Cortex of kidney (tissue), 1 donor: ENCODE measurements at places on chromosomes 6 and 20.

GRCh38 chr6:88339761-88340160 is 173.6 kb upstream of the CNR1 start:
- no peak for DNase-seq

GRCh38 chr6:165580136-165580535 is 82.9 kb downstream of the PDE10A start:
- no peak for DNase-seq

- no peak for DNase-seq
Observed at GRCh38 chr6:11096109-11096508, 2.5 kb downstream of the SMIM13 start.

DNA sequence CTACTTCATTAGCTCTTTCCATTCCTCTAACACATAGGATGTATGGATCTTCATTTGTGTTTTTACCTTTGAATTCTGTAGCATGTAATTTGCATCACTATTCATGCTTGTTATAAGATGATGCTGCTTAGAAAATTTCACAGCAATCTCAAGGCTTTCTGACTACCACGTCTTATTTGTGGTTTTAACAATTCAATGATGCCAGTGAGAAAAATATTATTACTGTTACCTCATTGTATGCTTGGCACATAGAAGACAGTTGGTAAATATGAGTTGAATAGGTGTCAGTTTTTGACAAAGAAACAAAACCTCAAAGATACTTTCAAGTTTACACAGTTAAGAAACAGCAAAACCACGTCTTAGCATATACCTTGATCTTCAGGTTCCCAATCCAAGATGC is 428.6 kb downstream of the TFAP2A start:
- DNase-seq = no peak

DNA sequence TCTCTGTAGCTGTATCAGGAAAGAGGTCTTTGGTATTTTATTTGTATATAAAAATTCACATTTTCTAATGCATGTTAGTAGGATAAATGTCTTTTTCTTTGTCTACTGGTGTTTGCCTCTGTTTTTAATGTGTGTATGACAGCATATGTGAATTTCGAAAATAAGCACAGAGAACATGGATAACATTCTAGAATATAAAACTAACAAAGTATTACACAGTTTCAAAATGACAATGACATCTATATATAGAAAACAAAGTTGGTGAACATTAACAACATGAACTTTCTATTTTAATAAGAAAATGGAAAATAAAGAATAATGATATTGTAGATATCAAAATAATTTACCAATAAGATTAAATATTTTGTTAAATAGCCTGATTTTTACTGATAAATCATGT is 608.0 kb downstream of the COL12A1 start:
- DNase-seq = no peak

DNA sequence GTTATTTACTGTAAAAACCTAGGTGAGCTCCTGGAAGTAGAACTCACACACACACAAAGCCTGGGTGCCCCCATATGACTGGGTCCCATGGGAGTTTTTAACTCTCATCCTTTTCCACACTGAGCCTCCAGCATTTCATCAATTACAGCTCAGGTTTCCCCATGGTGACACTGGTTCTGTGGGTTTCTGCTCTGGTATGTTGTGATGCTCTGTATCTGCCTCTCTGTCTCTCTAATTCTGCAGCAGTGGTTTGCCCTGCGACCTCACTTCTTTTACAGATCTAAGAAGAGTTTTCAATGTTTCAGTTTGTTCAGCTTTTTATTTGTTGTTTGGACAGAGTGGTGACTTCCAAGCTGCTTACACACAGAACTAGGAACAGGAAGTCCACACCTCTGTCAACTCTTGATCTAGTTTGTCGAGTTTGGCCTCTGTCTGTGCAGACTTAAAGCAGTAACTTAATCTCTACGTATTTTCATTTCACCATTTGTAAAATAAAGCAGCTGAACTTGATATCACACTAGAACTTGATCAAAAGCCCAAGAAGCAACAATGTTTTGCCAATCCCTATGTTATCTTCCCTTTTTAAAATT is 554.3 kb downstream of the EPHA7 start:
- no peak for DNase-seq

DNA sequence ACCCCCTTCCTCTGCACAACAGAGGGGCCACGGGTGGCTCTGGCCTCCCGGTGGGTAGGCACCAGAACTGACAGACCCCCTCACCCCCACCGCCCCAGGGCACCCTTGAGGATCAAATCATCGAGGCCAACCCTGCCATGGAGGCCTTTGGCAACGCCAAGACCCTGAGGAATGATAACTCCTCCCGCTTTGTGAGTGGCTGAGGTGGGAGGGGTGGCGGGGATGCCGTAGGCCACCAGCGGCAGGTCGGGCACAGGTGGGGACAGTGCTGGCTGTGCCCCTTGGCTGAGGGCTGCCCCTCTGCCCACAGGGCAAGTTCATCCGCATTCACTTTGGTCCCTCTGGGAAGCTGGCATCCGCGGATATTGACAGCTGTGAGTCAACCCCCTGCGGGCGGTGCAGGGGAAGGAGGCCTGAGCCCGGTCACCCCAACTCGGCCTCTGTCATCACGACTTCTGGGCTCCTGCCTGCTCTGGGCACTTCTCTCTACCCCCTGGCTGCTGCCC is 29.1 kb downstream of the MYH7B start:
- DNase-seq = no peak

- DNase-seq = no peak
Observed at GRCh38 chr6:22673474-22673873, 104.1 kb downstream of the HDGFL1 start.

GRCh38 chr20:43723186-43723585 is 3.6 kb downstream of the GTSF1L start:
- no peak for DNase-seq

- no peak for DNase-seq
Observed at GRCh38 chr6:21593927-21594415, 420 bp downstream of the SOX4 start.

GRCh38 chr6:75246386-75246785 is 2.8 kb upstream of the COX7A2 start:
- DNase-seq = no peak

GRCh38 chr20:19543101-19543500 is 215.0 kb upstream of the RIN2 start:
- DNase-seq = no peak

DNA sequence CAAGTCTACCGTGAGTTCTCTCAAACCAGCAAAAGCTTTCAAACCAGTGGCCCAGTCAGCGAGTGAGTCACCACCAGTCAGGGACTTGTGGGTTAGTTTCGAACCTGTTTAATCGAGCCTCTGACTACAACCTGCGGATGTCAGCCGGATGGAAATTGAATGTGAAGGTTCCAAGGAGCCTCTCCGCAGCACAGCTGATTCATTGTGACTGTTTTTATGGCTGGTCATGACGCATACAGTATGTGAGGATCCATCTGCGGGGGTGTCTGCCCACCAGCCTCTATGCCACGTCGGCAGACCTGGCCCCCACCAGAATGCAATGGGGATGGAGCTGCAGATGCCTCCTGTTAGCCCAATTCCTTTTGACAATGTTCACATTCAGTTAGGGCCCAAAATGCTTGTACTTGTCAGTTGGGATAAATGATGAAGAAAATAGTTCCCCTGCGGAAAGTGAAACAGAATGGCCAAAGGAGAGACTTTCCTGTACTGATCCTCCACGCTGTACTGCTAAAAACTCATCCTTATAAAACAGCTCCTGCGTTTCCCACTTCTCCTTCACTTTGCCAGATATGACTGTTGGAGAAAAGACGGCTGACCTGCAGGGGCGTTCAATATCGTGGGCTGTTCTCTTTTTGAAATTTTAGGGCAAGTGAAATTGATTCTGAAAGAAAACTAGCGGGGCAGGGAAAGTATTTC is 206.6 kb downstream of the TFAP2B start:
- DNase-seq = no peak

DNA sequence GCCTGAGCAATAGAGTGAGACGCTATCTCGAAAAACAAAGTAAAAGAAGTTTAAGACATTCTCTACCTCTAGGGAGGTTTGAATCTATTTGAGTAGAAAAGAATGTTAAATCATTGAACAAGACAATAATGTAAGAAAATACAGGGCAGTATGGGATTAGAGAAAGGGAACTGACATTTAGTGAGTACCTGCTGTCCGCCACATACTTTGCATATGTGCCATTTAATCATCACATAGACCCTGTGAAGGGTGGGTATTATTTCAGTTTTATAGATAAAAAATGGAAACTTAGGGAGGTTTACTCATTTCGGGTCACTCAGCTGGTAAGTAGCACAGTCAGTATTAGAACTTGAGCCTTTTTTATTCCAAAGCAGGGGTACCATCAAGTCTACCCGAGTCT is 31.4 kb downstream of the STK4 start:
- no peak for DNase-seq

DNA sequence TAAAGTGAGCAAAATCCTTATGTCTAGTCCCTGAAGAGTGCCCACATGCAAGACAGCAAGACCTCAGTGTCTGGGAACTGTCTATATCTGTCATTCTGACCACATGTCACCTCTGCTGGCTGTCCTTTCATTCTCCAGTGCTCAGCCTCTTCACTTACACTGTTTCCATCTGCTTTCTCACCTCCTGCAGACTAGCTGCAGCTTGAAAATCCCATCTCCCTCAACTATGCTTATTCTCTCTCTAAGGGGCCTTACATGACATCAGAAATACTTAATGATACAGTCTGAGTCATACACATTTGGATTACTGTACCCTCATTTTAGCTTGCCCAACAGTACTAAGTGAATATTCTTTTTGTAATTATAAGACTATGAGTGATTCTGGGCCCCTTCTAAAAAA is 587.8 kb downstream of the EPM2A start:
- DNase-seq = no peak

- DNase-seq = no peak
Observed at GRCh38 chr6:39048481-39049399, at the start of gene GLP1R. GLP1R (plus strand) TSS chr6:39048781; CDS start chr6:39048841, 60 bp downstream.
